Occipital lobe (tissue), 3 donors: ENCODE measurements at places on chromosomes 12 and 14.

DNA sequence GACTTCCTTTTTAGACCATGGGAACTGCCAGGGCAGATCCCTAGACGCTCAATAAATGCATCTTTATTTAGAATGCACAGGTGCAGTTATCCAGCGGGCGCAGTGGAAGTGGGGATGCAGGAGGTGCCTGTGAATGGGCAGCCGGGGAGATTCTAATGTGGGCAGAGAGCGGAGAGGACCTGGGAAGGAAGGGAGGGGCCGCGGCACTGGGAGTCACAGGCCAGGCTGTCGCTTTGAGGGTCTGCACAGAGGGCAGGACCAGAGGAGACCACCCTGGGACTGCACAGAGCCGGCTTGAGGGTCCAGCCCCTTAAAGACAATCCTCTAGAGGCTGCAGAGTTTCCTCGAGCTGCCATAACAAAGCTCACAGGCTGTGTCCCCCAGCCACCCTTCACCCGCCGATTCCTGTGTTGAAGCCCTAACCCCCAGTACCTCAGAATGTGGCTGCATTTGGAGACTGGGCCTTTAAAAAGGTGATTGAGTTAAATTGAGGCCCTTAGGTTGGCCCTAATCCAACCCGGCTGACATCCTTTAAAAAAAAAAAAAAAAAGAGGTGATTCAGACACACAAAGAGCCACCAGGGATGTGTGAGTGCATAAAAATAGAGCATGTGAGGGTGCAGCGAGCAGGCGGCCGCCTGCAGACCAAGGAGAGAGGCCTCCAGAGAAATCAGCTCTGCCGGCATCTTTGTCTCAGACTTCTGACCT, 44.4 kb upstream of the PPP2R5C start:
- DNase-seq: no peak

- no peak for DNase-seq
These were observed 538.1 kb downstream of the C12orf50 start for GRCh38 chr12:87491089-87491488.

- no peak for DNase-seq
These were observed 155.7 kb upstream of the ATXN7L3B start for GRCh38 chr12:74381958-74382357.

GRCh38 chr12:66648033-66648735, 30.7 kb downstream of the GRIP1 start:
- DNase-seq: no peak

DNA sequence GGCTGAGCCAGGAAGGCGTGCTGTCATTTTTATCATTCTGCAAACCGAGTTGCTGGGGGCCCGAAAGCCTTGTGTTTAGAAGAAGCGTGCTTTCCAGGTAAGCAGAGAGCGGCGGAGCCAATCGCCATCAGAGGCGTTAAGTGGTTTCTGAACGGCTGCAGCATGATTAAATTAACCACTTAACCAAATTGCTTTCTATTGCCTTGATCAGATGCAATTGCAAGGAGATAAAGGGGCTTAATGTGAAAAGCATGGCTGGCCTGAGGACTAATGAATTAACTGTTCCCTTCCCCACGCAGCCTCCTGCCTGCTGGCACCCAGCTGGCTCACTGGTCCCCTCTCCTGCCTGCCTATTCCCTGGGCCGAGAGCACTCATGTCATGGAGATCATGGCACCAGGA, 36.6 kb upstream of the CHGA start:
- DNase-seq: no peak

DNA sequence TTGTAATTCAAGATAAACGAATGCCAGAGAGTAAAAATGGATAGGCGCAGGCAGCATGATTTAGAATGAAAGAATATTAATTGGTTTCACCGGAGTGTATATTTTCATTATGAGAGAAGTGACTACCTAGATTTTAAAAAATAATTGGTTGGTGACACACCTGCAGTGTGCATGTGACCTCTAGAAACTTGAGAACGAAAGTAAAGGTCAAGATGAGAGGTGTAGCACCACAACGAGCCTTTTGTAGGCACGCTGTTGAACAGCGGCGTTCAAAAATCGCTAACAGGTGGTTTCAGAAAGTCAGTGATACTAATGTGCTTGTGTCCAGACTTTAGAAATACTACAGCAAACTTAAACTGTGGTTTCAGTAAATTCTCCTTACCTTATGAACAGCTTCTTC, 123.8 kb downstream of the NPAS3 start:
- no peak for DNase-seq

- DNase-seq: no peak
These were observed 10.0 kb upstream of the SERPINA10 start for GRCh38 chr14:94303111-94303510.

DNA sequence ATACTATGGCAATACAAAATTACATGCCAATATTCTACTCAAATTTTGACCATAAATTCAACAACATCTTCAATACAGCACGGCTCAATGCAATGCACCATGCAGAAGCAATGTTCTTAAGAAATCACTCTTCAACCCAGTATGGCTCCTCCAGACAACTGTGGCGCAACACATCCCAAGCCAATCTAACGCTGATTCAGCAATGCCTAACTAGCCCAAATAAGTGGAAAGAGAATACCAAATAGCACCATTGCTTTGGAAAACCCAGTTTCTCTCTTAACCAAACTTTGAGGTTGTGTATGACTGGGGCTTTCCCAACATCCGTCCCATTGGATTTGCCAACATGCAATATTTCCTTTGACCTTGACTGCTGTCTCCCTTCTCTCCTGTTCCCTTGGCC, 211.1 kb upstream of the TBX3 start:
- no peak for DNase-seq

DNA sequence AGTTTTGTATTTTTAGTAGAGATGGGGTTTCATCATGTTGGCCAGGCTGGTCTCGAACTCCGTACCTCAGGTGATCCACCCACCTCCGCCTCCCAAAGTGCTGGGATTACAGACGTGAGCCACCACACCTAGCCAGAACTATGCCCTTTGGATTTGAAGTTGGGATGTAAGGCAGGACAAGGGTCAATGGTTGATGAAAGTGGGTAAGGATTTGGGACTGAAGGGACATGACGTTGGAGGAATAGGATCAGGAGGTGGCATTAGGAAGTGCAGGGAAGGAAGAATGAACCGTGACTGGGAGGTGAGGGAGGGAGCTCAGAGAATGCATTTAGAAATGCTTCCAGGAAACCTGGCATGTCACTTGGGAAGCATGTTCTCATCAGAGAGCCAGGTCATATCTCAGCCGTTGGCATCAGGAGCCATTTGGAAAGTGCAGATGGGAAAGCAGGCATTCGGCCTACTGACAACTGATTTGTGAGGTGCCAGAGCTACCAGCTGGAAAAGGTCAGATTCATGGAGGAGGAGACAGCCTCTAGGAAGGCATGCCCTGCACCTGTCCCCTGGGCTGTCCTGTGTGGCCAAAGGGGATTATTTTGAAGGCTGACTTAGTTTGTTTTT, 2.2 kb downstream of the CRADD start:
- no peak for DNase-seq

DNA sequence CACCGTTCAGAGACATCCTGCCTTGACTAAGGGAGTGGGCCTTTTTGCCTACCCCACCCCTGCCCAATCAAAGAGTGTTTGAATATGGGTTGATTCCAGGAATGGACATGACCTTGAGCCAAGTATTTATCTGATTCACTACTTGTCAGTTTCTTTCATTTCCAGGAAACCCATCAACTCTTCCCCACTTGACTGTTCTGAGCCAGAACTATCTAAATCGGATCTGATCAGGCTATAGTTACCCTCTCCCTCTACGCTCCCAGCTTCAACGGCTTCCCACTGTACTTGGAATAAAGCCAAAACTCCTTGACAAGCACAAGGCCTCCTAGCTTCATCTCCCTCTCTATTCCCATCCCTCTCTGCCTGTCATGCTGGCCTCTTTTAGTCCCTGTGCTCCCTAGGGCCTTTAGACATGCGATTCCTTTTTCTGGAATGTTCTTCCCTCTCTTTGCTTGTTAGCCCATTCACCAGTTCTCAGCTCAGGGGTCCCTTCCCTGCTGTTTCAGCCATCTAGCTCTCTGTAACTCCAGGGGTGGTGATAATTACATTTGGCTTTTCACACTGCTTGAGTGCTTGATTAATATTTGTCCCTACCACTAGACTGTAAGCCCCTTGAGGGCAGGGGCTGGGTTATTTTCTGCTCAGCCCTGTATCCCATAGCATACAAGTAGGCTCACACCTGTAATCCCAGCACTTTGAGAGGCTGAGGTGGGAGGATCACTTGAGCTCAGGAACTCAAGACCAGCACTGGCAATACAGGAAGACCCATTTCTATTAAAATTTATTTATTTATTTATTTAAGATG, 5.5 kb upstream of the ITPK1 start:
- DNase-seq: no peak

GRCh38 chr12:67648521-67649260, at the start of gene DYRK2:
Gene DYRK2, plus strand, starts transcription at chr12:67648745. Its CDS starts 389 bp downstream, at chr12:67649134.
- peak; percentile 72 for DNase-seq

DNA sequence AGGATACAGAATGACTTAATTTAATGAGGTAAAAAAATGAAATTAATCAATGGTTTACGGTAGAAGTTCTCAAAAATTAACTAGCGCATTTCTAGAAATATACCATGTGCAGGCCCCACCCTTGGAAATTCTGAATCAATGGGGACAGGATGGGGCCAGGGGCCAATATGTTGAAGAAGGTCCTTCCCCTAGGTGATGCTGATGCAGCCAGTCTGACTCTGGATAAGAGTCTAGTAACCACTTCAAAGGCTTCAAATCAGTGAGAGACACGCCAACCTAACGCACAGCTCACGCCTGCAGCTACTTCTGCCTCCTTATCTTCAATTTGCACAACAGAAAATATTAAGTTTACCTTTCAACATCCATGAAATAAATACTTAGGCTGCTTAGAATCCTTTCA, 14.9 kb downstream of the GIT2 start:
- no peak for DNase-seq

GRCh38 chr14:95362138-95362494, 42.4 kb upstream of the CLMN start:
- no peak for DNase-seq

- DNase-seq: no peak
These were observed 11.8 kb downstream of the FNTB start for GRCh38 chr14:64998455-64998931.

GRCh38 chr14:76262641-76263040, 110.9 kb downstream of the GPATCH2L start:
- no peak for DNase-seq

DNA sequence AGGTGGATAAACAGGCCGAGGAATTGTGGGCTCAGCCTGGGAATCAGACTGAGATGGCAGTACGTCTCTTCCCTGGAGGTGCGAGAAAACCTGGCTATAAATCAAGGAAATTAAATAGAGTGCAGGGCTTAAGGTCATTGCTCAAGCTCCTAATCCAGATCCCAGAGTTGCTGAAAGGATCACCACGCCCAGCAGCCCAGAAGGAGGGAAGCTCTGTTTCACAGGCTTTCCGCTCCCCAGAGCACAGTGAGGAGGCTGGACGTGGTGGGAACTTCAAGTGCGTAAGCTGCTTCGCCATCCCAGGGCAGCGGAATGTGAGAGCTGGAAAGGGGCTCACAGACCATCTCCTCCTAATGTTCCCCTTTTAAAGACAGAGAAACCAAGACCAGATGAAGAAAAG, 651.6 kb upstream of the TBX3 start:
- DNase-seq: no peak

- no peak for DNase-seq
These were observed 70.9 kb upstream of the PIWIL1 start for GRCh38 chr12:130266751-130267150.

DNA sequence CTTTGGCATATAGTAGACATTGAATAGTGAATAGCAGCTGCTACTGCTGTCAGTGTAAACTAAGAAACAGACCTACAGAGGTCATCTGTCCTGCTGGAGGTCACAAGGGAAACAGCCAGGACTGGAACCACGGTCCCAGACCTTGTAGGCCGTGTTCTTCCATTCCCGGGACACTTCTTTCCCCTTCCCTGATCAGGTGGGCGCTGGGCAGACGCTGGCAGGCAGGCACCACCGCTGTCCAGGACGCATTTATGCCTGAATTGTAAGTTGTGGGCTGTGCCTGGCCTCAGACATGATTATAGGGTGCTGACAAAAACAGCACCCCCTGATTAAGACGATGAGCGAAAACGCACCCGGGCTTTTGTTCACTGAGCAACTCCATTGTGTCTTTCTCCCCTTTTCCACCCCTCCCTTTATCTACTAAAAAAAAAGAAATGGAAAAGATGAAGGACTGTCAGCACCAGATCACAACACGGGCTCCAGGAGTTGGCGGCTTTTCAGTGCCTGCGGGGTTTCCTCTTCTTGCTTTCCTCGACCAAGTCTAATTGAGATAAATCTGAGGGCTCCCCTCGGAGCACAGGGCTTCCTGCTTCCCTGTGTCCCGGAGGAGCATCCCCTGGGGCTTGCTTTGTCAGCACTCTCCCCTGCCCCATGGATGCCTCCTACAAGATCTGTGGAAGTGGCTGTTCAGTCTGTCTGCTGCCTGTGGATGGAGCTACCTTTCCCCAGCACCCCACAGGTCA, 80.6 kb downstream of the TSPAN9 start:
- no peak for DNase-seq

DNA sequence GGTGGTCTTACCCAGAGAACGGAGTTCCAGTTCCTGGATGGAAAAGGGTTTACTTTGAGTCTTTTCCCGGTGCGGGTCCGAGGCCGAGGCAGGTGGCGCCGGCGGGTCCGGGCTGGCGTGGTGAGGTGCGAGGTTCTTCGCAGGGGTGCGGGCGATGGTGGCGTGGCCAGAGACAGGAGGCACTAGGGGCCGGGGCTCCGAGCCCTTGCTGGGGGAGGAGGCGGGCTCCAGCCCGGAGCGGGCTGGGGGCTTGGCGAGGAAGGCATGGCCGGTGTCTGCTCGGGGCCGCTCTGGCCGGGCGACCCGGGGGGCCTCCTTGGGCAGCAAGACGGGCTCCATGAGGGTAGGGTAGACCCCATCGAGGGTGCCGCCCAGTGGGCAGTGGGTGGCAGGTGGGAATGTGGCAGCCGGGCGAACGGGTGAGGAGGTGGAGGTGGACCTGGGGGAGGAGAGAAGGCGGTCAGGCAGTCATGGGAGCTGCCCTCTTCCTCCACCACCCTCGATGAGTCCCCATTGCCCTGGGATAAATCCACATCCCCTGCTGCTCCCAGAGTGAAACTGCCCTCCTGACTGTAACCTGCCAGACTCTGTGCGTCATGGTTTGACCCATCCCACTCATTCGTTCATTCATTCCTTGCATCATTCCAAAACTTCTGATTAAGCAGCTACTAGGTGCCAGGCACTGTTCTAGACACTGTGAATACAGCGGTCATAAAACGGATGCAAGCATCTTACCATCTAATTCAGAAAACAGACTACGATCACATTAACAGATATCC, 42.0 kb downstream of the RFLNA start:
- no peak for DNase-seq

DNA sequence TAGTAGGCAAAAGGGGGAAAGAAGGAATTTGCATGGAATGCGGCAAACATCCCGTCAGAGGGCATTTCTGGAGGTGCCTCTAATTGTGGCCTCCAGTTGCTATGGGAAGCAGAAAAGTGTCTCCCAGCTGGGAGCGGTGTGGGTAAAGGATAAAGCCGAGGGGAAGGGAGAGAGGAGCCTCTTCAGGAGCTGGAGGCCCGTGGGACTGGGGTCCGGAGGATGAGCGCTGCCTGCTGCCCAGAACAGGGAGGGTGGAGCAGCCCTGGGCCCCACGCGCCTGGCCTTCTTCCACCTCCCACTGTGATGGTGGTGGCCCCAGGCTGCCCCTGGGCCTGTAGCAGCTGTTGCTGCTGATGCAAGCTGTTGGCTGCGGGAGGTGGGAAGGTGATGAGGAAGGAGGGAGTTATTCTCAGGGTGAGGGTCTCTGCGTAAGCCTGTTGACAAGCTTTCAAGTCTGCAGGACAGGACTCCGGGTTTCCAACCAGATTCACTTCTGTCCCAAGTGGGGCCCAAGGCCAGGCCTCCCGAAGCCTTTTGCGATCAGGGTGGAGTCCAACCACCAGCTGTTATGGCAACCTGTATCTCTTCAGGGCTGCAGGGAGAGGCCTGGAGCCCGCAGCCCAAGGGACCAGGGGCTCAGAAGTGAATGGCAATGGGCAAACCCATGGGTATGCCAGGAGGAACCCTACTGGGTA, 19.1 kb upstream of the PGF start:
- no peak for DNase-seq
